ENCODE measurements at places on chromosomes 4 and X.

GRCh38 chrX:29422034-29422433 is 793.3 kb upstream of the MAGEB2 start:
- no peak for DNase-seq

DNA sequence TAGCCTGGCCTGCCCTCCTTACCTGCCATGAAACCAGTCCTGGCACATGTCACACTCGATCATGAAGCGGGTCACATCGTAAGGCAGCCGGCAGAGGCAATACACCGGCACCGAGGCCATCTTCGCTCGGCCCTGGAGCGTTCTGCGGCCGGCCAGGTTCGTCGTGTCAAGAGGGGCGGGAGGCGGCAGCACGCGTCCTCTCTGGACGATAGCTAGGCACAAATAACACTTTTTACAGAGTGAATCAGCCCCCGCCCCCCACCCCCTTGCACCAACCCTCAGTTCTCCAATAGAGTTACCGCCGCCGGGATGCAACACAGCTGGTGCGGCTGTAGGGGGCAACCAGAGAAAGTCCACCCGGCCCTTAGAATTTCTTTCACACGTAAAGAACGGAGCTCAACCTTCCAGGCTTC is 1.7 kb downstream of the PHF8 start:
- DNase-seq: peak; percentile 4

DNA sequence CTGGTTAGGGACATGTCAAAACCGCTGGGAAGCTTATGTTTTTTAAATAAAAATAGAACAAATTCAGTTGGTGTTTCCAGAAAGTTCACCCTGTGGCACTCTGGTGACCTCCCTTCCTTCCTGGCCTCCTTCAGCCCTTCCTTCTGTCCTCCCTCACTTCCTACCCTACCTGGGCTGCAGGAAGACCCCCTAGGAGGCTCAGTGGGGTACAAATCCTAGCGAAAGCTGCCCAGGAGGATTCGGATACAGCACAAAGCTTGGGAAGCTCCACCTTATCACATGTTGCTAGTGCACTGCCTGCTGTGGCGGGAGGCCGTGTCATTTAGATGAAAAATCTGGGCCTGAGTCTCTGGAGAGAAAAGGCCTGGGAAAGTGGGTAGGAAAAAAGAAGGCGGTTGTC is 60.5 kb downstream of the FHDC1 start:
- DNase-seq: no peak

- DNase-seq: no peak
These were observed 21.6 kb downstream of the KANTR start for GRCh38 chrX:53115550-53115874.

GRCh38 chr4:114103908-114104307 is 124.5 kb upstream of the ARSJ start:
- DNase-seq: no peak

GRCh38 chr4:104345598-104346242 is 149.0 kb downstream of the CXXC4 start:
- no peak for DNase-seq

GRCh38 chrX:120331116-120331515 is 19.9 kb upstream of the TMEM255A start:
- DNase-seq: no peak

DNA sequence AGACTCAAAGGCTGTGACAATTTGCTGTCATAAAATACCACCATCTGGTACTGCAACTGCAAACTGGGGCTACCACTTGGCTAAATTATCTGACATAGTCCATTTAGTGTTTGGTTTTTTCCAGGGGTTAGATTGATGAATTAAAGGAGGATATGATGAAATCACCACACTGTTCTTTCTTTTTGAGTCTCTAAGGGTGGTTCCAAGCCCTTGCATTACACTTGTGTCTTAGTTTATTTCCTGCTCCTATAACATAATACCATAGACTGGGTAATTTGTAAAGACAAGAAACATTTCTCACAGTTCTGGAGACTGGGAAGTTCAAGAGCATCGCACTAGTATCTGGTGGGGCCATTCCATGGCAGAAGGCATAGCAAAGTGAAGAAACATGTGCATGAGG is 32.0 kb upstream of the CD38 start:
- DNase-seq: no peak

GRCh38 chrX:22105231-22105630 is 73.1 kb downstream of the PHEX start:
- DNase-seq: no peak

DNA sequence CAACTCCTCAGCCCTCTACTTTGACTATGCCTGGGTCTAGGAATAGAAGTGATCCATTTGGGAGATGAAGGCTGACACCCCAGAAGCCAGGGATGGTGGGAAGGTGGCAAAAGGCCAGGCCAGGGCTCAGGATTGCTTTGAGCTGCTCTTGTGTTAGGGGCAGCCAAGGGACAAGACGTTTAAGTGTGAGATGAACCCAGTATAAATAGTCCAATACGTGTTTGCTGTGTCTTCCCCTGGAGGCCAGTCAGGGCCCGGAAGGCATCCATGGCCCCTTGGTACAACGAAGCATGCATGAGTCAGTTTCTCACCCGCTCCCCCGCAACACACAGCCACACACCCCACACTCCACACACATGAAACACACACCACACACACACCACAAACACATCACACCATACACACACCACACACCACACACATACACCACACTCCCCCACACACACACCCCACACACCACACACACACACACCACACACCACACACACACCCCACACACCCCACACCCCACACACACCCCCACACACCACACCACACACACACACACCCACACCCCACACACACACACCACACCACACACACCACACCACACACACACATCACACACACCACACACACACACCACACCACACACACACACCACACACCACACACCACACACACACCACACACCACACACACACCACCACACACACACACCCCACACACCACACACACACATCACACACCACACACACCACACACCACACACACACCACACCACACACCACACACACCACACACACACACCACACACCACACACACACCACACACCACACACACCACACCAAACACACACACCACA is 5.1 kb downstream of the STARD8 start:
- no peak for DNase-seq
